ENCODE measurements at places on chromosomes 2 and 18.

GRCh38 chr2:121171625-121172119 lies 113.3 kb downstream of the TFCP2L1 start:
- DNase-seq: no peak

- no peak for DNase-seq
Measured at GRCh38 chr2:172561270-172561669, 5.4 kb downstream of the PDK1 start.

DNA sequence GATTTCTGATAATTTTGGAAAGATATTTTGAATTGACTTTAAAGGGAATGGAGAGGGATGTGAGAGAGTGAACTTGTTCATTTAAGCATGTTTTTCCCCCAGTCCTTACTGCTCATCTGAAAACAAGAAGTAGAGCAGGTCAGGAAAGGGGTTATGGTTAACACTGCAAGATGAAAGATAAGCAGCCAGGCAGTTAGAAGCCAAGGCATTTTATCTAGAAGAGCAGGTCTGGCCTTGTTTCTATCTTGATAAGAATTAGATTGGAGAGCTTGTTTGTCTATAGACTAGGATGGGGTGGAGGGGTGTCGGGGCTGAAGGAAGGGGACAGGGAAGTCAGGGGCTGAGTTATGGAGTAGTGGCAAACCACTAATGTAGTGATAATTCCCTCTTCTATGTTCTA lies 171.6 kb downstream of the IKZF2 start:
- no peak for DNase-seq

DNA sequence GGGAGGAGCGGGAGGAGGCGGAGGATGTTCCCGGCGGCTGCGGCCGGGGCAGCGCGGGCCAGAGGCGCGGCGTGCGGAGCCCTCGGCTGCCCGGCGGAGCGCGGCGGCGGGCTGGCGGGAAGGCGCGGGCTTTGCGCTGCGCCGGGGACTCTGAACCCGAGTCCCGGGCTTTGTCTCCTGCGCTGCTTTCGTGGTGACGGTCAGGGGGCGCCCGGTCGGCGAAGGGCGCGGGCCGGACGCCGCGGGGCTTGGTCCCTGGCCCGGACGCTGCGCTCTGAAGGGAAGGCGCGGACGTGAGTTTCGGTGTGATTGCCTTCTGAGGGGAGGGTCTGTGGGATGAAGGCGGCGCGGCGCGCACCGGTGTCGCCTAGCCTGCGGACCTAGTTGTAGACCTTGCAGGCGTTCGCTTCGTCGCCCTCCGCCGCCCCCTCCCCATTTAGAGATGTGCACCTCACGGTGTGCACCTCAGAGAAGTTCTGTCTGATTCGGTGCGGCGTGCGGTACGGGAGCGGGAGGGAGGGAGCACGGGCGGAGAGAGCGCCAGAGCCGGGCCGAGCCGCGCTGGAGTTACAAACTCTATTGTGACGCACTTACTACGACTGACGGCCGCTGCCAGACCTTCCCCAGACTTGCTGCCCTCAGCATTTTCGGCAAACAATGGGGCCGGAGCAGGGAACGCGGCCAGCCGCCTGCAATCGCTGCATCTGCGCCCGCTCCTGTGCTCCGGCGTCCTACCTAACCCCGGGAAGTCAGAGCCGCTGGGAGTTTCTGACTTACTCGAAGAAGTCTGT lies 2.1 kb downstream of the BCL2L11 start:
- peak; percentile 18 for DNase-seq

DNA sequence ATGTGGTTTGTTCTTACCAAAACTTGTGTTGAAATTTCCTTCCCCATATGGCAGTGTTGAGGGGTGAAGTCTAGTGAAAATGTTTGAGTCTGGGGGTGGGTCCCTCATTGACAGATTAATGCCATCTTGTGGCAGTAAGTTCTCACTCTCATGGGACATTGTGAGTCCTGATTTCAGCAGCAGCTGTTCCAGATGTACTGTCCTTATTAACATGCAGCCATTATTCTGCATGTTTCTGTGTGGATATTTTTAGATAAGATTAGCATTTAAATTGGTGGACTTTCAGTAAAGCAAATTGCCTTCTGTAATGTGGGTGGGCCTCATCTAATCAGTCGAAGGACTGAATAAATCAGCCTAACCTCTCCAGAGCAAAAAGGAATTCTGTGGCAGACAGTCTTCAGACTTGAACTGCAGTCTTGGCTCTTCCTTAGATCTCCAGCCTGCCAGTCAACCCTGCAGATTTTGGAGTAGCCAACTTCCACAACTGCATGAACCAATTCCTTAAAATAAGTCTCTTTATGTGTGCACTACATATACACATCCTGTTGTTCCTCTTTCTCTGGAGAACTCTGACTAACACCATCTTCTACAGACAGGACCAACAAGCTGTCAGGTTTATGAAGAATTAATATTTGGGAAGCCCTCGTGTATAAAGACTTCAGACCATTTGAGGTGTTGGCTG lies 138.7 kb upstream of the ZNF516 start:
- DNase-seq: no peak

GRCh38 chr2:55840460-55840859 lies 83.1 kb downstream of the EFEMP1 start:
- DNase-seq: no peak

DNA sequence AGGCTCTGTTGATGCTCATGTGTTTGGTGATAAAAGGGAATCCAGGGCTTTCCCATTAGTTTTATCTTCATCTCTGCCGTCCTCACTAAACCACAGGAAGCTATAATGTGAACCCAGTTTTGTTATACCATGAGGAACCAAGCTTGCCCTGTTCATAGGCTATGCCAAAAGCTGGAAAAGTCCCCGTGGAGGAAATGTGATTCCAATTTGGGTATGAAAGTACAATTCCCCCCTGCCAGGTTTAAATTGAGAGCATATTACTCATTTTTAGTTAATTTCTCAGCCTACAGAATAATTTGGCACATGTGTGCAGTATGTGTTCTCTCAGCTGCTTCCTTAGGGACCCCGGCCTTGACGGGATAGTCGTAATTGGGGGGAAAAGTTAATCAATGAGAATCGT lies 327.4 kb downstream of the RND3 start:
- DNase-seq: no peak

DNA sequence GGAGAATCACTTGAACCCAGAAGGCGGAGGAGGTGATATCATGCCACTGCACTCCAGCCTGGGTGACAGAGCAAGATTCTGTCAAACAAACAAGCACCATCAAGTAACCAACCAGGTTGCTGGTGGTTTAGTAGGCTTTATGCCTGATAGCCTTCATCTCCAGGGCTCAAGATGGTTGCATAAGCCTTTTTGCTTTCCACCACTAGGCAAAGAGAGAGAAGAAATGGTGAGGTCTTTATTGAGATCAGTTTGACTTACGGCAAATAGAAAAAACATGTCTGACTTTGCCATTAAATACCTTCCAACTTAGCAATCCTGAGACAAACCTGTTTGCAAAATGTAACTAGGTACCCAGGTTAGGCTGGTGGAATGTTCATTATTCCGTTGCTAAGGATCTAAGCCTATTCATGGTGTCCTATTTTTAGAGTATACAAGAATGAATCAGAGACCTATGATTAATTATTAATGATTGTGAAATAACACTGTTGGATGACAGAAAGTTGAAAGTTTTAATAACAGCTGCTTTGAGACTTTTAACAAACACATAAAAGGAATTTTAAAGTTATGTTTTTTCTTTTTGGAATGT lies 53.5 kb upstream of the SLC38A11 start:
- DNase-seq: no peak

DNA sequence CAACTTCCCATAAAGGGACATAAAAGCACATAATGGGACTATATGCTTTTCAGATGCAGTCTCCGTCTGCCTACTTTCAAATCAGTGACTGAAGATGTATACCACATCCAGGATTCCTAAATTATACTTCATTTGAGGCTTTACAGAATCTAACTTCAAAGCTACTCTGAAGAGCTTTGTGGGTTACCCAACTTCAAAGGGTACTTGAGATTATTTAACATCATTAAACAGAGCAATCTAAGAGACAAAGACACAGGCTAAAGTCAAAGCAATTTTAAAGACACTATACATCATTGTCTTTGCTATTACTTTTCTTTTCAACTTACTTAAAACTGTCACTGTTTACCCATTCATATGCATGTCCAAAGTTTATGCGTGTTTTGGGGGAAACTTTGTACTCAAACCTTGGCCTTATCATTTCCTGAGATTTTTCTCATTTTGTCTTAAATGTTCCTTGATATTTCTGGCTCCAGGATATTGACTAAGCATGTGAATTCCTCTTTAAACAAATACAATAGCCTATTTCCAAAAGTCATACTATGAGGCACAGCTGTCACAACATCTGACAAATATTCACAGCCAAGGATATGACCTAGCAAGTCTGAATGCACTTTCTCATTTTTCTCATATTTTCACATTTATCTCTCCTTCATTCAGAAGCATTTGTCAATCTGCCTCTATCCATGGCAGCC lies 1985.1 kb upstream of the PIK3C3 start:
- DNase-seq: no peak

DNA sequence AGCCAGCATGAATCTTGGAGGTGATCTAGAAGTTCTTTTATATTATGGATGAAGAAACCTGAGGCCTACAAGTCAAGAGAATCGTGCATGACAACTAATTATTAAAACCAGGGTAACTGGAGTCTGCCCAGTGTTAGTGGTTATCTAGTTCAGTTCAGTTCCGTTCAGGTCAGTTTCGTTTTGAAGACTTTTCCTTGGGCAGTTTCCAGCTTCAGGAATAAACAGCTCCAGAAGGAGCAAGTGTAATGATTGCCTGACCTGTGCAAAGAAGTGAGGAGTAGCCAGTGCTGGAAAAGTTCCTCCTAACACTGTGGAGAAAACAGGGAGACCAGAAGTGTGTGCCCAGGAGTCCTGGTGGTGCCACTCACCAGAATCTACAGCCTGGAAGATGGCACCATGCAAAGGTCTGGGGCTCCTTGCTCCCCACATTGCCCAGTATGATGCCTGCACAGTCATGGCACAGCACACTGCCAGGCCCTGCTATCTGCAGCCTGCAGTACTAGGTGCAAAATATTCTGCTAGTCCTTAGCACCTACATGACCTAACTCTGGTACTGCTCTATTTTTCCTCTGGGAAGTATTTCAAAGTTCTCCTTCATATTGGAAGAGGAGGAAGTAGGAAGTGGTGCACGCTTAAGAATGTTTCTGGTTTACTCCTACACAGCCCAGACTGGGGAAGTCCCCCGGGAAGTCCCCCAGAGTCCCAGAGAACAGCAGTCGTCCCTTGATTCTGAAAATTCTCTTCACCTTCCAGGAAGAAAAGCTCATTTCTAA lies 65.8 kb downstream of the SUMO1 start:
- DNase-seq: no peak

DNA sequence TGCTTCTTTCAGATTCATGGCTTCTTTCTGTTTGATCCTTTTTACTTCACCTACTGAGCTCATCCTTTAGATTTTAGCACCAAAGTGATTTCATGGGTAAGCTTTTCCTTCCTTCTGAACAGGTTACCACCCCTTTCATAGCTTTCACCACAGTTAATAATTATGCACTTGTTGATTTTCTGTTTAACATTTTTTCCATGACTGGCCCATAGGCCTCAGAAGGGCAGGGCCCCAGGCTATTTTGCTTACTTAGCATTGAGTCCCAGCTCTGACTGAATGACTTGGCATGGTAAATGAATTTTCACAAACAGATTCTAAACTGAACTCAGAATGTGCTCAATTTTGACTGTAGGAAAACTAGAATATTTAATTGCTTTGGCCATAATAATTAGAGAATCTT lies 177.0 kb downstream of the GCA start:
- DNase-seq: no peak

GRCh38 chr2:98926601-98927000 lies 9.4 kb downstream of the CRACDL start:
- no peak for DNase-seq

DNA sequence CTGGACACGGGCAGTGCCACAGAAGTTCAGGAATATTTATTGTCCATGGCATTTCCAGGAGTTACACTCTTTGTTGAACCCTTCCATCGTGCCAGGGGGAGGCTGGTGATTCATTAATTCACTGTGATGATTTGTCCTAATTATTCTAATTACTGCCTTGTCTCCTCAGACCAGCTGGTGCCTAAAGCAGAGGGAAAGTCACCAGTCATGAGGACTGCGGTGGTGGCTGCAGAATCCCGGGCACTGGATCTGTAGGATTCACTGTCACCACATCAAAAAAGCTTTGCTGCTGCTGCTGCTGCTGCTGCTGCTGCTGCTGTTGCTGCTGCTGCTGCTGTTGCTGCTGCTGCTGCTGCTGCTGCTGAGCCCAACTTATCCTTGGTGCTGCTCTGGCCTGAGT lies 908.2 kb downstream of the TSN start:
- no peak for DNase-seq

- DNase-seq: no peak
Measured at GRCh38 chr2:129056309-129056958, 737.8 kb upstream of the HS6ST1 start.

- DNase-seq: no peak
Measured at GRCh38 chr2:102826904-102827303, 65.1 kb downstream of the TMEM182 start.

GRCh38 chr2:232839411-232840079 lies 30.5 kb upstream of the SNORC start:
- no peak for DNase-seq

- DNase-seq: no peak
Measured at GRCh38 chr18:11548916-11549551, 60.4 kb upstream of the SLC35G4 start.

DNA sequence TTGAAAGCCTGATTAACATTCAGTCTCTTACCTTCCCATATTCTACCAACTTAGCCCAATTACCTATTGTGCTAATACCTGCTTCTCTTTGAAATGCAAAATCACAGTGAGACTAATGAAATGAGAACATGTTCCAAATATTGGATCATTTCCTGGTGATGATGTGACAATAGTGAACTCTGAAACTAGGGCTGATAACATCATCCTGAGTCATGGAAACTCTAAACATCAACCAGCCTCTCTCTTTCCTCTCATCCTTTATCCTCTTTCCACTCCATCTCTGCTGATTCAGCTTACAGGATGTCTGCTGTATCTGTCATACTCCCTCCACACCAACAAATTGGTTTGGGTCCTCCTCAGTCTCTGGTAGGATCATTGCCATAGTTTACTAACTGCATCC lies 98.8 kb upstream of the NCKAP5 start:
- no peak for DNase-seq

GRCh38 chr18:69981948-69982347 lies 34.3 kb upstream of the CD226 start:
- DNase-seq: no peak

DNA sequence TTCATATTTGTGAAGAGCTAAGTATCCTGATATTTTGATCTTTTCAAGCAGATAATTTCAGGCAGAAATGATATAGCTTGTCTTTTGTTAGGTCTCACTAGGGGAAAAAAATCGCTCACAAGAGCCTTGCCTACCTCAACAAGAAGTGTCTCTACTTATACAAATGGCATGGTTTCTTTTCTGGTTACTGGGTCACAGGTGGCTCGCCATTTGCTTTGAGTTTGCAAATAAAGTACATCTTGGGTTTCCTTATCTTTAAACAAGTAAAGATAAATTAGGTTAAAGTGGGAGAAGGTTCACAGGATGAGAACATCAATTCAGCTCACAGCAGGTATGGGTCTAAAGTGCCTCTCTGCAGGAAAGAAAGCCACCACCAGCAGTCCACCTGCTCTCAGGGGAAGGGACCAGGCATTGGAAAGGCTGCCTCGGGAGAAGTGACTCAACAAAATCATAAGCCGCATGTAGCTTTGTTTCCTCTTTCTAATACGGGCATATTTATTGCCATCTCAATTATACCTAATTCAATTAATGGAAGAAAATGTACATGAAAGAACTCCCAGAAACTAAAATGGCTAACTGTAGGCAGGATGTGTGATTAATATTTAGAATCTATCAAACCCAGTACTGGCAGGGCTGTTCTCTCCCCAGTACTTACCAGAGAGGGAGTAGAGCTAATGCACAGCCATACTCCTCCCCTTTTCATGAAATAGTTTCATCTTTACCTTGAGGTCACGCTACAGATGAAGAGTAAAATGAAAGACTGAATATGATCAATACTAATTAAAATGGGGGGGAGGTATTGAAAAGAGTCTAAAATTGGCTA lies 28.3 kb downstream of the CDC42EP3 start:
- no peak for DNase-seq

Measured in CD8-positive, alpha-beta memory T cell (primary cell).